ENCODE measurements at places on chromosomes 1 and 21. TPM values are rescaled to one million over a fixed set of nuclear protein-coding genes. Genes with fewer than 3 reads are reported as not detected.

Gene MARK1
- polyA plus RNA-seq, result 1.3 TPM

Gene TGFB2
- 1.9 TPM for polyA plus RNA-seq

Gene NPHS2
- not detected for polyA plus RNA-seq

Gene LRRC40
- polyA plus RNA-seq, result 11.6 TPM

Gene TMEM52
- 3.1 TPM for polyA plus RNA-seq

Gene FGR
- polyA plus RNA-seq, result 113 TPM

Gene UTS2
- polyA plus RNA-seq, result 1.8 TPM

Gene CLCC1
- 9.7 TPM for polyA plus RNA-seq

Gene CEP104
- polyA plus RNA-seq, result 8.9 TPM

Gene LRRC53
- polyA plus RNA-seq, result not detected

Gene PALMD
- 10.5 TPM for polyA plus RNA-seq

Gene C4BPB
- 5.1 TPM for polyA plus RNA-seq

Gene KRTAP11-1
- not detected for polyA plus RNA-seq

Gene AKT3
- 7.1 TPM for polyA plus RNA-seq

Gene RNF186
- polyA plus RNA-seq, result not detected

Gene HHAT
- polyA plus RNA-seq, result 1.8 TPM

Gene TMCC2
- polyA plus RNA-seq, result 2.0 TPM

Gene NIPAL3
- 11.9 TPM for polyA plus RNA-seq

Gene ABCD3
- 28.5 TPM for polyA plus RNA-seq

Gene MYOG
- polyA plus RNA-seq, result not detected

Gene NCF2
- 49.6 TPM for polyA plus RNA-seq

Gene CR1L
- polyA plus RNA-seq, result 0.28 TPM

Gene NT5C1A
- polyA plus RNA-seq, result not detected

Gene HJV
- not detected for polyA plus RNA-seq

Gene GSTM5
- 2.9 TPM for polyA plus RNA-seq

Gene TMEM63A
- polyA plus RNA-seq, result 50.6 TPM

Gene ACTN2
- polyA plus RNA-seq, result 2.5 TPM

Gene G0S2
- polyA plus RNA-seq, result 44.6 TPM

Gene LHX8
- not detected for polyA plus RNA-seq

Gene OLIG2
- 1.3 TPM for polyA plus RNA-seq

Gene TMEM82
- not detected for polyA plus RNA-seq

Gene PLA2G4A
- 5.4 TPM for polyA plus RNA-seq

Gene RIPPLY3
- 0.93 TPM for polyA plus RNA-seq

Gene ITLN2
- 23.7 TPM for polyA plus RNA-seq

Gene YOD1
- 3.7 TPM for polyA plus RNA-seq

Gene FLG2
- polyA plus RNA-seq, result not detected

Gene PTGER3
- 0.31 TPM for polyA plus RNA-seq

Gene C8B
- polyA plus RNA-seq, result 0.22 TPM

Gene LCE1A
- not detected for polyA plus RNA-seq

Gene C1orf226
- 2.2 TPM for polyA plus RNA-seq

Gene NTMT2
- not detected for polyA plus RNA-seq

Gene CHODL
- 0.13 TPM for polyA plus RNA-seq

Gene DDAH1
- polyA plus RNA-seq, result 29.1 TPM

Gene LCE3E
- not detected for polyA plus RNA-seq
